ENCODE measurements at places on chromosomes 13 and 19. TPM values are rescaled to one million over a fixed set of nuclear protein-coding genes. Genes with fewer than 3 reads are reported as not detected.

GRCh38 chr19:14318873-14319272, 62.4 kb upstream of the ADGRE5 start:
- DNase-seq = no peak

- no peak for DNase-seq
Observed at GRCh38 chr13:102405499-102406100, 3.8 kb upstream of the FGF14 start.

DNA sequence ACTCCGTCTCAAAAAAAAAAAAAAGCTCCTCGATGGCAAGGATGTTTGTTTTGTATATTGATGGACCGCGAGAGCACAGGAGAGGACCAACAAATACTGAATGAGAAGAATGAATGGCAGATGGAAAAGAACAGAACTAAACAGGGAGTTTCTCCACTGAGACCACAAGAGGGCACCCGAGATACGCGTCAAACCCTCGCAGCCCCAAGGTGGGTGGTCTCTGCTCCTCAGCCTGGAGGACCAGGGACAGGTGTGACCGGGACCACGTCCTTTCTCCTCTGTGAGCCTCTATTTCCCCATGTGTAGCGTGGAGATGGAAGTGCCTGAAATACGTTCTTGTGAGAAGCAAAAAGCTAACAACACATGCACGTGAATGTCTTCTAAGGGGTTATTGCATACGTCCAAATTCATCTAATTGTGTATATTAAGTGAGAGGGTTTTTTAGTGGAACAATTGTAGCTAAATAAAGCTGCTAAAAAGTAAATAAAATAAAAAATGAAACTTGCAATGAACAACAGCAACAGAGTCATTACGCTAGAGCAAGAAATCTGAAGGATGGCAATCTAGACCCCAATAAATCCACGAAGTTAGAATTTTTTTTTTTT, 8.3 kb upstream of the CDC42EP5 start:
- DNase-seq = no peak

- no peak for DNase-seq
Observed at GRCh38 chr13:110310541-110311442, 3.7 kb downstream of the COL4A2 start.

GRCh38 chr19:48302600-48302959, 22.8 kb upstream of the EMP3 start:
- no peak for DNase-seq

DNA sequence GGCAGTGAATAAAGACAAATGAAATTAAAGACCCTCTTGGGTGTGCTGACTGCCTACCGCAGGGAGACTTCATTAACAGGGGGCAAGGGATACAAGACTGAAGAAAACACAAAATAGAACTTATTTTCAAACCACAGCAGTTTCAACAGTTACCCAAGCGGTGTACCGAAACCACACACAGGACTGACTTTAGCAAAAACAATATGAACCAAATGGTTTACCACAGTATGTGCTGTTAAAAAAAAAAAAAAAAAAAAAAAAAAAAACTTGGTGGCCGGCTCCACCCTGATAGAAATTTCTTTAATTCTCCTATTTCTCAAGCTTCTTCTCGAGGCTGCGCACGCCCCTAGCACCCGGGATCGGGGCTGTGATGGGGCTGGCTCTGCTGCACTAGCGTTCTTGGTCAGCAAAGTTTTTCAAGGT, 42.6 kb downstream of the KLF2 start:
- peak; percentile 79 for DNase-seq

GRCh38 chr13:88979465-88980175, 1308.4 kb downstream of the SLITRK5 start:
- DNase-seq = no peak

GRCh38 chr13:21218351-21219035, 42.0 kb downstream of the MRPL57 start:
- DNase-seq = no peak

GRCh38 chr13:30113983-30114570, 193.3 kb downstream of the KATNAL1 start:
- DNase-seq = peak; percentile 42

The PLK5 gene
- not detected for total RNA-seq

The ZIM2 gene
- total RNA-seq = 0.45 TPM

The OR10H1 gene
- 0.06 TPM for total RNA-seq

The MCF2L gene
- total RNA-seq = 38.9 TPM

The ZNF415 gene
- total RNA-seq = 8.4 TPM

The ZNF90 gene
- total RNA-seq = 11.8 TPM

The ZNF837 gene
- total RNA-seq = 2.1 TPM
